ENCODE measurements at places on chromosomes 6 and 20.

DNA sequence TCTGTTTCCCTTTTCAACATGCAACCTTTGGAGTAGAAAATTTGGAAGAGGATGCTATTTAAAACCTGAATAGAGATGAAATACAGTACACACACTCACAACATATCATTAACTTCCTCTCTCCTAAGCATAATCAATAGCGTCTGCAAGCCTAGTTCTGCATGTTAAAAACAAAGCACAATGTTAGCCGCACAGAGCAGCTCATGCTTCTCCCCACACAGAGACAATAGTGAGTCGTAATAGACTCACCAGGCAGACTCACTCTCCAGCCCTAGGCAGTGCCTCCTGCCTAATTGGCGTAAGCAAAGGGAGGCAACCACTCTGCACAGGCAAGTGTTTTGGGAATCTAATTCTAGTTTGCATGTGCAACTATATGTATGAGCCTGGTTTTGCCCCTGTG, 45.8 kb upstream of the ARID1B start:
- DNase-seq: no peak

GRCh38 chr6:15410126-15410391, 164.2 kb downstream of the JARID2 start:
- no peak for DNase-seq

GRCh38 chr6:127069659-127070279, 48.7 kb upstream of the RSPO3 start:
- DNase-seq: no peak

DNA sequence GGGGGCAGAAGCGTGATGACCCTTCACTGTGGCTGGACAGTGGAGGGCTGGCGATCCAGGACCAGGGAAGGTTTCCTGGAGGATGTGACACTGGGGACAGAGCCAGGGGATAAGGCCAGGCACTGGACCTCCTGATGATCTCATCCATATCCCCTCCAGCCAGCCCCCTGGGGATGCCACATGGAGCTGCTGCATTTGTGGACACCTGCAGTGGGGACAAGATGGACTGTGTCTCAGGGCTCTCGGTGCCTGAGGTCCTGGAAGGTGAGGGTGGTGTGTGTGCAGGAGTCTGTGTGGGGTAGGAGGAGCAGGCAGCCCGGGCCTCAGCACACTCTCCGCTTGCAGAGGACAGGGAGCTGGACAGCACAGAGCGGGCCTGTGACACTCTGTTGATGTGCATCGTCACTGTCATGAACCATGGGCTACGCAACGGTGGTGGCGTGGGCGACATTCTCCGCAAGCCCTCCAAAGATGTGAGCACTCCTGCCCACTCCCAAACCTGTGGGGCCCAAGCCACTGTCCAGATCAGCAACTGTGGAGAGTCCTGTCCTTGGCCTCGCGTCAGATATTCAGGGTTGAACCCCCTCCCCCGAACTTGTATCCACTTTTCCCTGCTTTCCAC, 19.9 kb downstream of the UQCC2 start:
- DNase-seq: no peak

DNA sequence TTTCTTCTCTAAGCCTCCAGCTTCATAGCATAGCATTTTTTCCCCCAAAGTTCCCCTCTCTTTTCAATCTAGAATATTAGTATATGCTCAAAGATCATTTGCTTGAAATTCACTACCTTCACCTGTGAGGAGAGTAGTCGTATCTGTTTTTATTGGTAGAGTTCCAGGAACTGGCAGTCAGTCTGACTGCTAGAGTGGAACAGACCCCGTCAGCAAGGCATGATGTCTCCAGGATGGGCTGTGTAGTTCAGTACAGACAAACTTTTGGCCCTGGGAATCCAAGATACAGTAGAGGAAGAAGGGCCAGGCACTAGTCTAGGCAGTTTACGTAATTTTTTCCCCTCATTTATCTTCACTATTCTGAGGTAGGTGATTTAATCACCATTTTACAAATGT, 29.1 kb downstream of the RALY start:
- DNase-seq: no peak

DNA sequence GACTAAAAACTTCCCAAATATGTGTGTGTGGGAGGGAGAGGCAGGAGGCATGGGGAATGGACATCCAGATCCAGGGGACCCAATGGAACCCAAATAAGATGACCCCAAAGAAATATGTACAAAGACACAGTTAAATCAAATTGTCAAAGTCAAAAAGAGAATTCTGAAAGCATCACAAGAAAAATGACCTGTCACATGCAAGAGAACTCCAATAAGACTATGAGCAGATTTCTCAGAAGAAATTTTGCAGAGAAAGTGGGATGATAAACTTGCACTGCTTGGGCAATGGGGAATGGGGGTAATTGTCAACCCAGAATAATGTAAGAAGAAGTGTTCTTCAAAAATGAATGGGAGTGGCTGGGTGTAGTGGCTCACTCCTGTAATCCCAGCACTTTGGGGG, 59.5 kb upstream of the PLN start:
- no peak for DNase-seq

- DNase-seq: peak; percentile 58
Observed at GRCh38 chr6:159098636-159099106, 53.9 kb upstream of the TAGAP start.

DNA sequence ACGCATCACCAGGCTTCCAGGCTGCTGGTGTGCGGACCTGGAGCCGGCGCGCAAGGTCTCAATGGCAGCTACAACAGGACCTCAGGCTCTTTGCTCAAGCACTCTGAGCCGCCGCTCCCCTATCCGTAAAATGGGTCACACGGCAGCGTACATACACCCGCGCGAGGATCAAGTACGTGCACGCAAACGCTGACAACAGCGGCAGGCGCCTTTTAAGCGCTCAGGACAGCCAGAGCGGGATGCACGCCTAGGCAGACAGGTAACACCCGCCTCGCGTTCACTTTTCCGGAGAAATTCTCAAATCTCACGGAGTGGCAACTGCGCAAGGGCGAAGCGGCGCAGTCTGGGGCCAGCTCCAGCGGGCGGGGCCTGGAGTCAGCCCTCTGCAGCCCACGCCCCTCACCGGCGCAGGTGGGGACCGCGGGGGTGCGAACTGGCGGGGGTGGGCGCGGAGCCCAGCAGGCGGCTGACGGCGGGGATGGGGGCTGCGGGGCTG, 535 bp downstream of the EXOC2 start:
- DNase-seq: peak; percentile 51

DNA sequence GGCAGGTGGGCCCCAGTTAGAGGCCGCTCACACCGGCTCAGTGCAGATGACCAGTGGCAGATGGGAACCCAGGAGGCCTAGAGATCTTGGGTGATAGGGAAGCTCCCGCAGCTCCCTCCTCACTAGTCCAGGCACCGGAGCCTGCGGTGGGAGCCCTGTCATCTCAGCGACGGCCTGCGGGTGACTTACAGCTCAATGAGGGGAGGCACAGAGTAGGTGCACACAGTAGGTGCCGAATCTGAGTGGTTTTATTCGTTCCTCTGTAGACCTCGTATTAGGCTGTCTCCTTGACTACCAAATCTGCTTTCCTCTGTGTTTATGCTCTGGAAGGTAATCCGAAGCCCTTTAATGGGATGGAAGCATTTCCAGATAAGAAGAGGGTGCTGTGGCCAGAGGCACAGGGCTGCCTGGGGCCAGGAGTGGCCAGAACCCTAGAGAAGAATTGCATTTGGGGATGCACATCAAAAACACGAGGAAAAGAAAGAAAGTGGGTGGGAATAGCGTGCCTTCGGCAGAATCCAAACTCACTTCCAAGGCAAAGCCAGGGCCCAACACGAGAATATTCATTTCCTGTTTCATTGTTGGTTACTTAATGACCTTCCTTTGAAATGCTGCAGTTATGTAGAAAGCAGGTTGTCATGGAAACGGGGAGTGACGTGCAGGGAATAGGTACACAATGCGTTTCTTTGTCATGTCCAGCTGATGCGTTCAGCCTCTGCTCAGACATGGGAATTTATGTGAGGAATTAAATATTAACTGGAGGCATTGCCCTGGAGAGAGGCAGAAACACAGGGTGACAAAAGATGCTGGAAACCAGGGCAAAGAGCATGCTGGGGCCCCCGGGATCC, 24.7 kb downstream of the MYT1 start:
- no peak for DNase-seq

- no peak for DNase-seq
Observed at GRCh38 chr6:90631046-90631445, 44.2 kb upstream of the MAP3K7 start.

DNA sequence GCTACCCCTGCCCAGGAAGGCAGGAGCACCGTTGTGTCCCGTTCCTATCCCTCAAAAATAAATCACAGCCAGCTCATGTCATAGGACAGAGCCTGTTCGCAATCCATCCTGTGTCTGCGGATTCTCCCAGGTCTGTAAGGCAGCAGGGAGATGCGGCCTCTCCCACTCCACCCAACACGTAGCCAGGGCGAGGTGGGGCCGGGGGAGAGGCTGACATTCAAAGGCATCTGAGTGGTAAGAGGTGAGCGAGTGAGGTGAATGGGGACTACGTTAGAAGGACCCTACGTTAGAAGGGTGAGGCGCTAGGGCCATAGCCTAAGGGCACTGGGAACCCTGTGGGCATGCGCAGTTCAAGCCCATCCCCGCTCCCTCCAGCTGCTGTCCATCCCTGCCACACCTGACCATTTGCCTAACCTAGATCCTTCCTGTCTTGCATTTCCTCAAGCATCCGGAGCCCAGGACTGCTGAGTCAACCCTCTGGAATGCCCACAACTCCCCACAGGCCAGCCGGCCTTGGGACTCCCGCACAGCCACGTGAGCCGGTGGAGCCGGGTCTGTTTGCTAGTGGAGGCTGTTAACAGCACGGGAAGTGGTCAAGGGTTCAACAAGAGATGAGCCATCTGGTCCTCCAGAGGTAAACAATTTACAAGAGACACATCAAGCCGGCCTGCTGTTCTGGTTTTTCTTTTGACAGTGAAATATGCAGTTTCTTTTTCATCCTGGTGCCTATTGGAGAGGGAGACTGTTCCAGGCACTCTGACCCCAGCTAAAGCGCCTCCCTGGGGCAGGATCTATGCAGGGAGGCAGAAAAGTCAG, 45.9 kb downstream of the RIPOR3 start:
- DNase-seq: no peak

GRCh38 chr6:17116117-17116440, 14.2 kb downstream of the STMND1 start:
- no peak for DNase-seq

DNA sequence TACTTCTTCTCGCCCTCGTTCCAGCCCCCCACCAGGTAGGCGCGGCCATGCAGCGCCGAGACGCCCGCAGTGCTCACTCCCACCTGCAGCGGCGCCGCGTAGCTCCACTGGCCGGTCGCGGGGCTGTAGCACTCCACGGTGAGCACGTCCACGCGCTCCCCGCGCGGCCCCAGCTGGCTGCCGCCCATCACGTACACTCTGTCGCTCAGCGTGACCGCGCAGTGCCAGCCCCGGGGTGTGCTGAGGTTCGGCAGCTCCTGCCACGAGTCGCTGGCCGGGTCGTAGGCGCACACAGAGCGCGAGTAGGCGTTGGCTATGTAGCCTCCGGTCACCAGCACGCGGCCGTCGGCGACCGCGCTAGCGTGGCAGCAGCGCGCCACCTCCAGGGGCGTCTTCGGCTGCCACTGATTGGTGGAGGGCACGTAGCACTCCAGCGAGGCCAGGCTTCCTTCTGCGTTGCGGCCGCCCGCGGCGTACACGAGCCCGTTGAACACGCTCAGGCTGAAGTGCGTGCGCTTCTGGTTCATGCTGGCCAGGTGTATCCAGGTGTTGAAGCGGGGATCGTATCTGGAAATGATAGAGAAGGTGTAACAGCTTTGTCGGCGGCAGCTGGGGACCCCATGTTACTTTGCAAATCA, 13.7 kb downstream of the KLHL31 start:
- DNase-seq: peak; percentile 35

GRCh38 chr20:48826069-48826468, 1.7 kb downstream of the PREX1 start:
- DNase-seq: no peak

GRCh38 chr6:41700463-41701347, 34.7 kb downstream of the TFEB start:
- DNase-seq: no peak

DNA sequence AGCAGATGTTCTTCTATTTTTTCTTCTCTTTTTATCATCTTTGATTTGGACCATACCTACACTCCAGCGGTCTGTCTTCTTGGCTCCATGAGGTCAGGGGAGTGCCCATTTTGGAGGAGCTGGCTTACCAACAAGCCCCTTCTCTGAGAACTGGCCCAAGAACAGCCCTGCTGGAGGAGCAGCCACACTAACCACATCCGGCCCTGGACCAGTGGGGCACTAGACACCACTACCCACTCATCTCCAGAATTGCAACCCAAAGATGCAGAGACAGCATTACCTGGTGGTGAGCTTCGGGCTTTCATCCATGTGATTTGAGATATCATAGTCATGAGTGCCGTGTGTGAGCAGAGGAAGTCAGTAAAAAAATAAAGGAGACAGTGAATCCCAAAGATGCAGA, 599.4 kb upstream of the CDH4 start:
- DNase-seq: no peak

GRCh38 chr6:75436869-75437268, 56.7 kb downstream of the FILIP1 start:
- no peak for DNase-seq

DNA sequence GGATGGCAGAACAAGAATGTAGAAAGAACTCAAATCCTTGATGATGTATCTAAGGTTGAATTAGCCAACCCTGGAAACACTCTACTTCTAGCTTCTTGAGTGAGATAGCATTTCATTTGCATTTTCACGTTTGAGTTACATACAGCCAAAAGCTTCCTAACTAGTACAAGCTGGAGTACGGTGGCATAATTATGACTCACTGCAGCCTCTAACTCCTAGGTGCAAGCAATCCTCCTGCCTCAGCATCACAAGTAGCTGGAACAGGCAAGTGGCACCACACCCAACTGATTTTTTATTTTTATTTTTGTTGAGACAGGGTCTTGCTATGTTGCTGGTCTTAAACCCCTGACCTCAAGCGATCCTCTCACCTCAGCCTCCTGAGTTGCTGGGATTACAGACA, 36.5 kb upstream of the STK35 start:
- DNase-seq: no peak

- DNase-seq: no peak
Observed at GRCh38 chr6:33737267-33738026, 9.3 kb downstream of the IP6K3 start.

DNA sequence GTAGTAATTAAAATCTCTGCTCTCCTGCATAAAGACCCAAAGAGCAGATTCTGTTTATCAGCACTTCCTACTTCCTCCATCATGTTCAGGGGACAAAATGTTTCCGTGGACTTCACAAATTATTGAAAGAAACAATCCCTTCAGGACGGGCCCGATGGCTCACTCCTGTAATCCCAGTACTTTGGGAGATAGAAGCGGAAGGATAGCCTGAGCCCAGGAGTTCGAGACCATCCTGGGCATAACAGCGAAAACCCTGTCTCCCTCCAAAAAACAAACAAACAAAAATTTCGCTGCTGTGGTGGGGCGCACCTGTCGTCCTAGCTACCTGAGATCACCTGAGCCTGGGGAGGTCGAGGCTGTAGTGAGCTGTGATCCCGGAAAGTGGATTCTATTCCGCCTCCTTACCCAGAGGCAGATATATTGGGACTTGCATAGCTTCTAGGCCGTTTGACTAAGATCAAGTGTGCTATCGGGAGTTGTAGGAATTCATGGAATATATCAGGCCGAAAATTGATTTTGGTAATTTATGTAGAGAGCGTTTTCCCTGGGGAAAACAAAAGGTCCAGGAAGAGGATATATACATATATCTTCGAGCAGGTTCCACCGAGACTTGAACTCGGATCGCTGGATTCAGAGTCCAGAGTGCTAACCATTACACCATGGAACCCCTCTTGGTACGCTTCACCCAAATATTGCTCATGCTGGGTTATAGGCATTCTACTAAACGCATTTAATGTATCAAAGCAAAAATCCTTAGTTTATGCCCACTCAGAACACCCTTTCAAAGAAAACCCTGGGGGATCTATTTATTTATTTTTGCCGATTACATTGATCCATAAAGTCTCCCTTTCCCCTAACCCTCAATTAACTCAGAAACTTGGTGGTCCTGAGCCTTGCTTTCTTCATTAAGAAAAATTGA, 74.5 kb upstream of the ZNF184 start:
- DNase-seq: no peak

Measured in stimulated activated CD8-positive, alpha-beta memory T cell treated with anti-CD3 and anti-CD28 coated beads, Interleukin-4, amount 100 ng/mL, for 4 hours (primary cell).